Camera-type eye (tissue), 1 donor: ENCODE measurements at places on chromosomes 4 and X. TPM values are rescaled to one million over a fixed set of nuclear protein-coding genes. Genes with fewer than 3 reads are reported as not detected.

Gene SULT1B1
- total RNA-seq: 2.5 TPM

Gene CRMP1
- 148 TPM for total RNA-seq

Gene GNRHR
- total RNA-seq: 0.22 TPM

Gene ASB9
- total RNA-seq: 5.3 TPM

Gene MED14
- 56.8 TPM for total RNA-seq

Gene IBSP
- total RNA-seq: not detected

Gene PRR32
- 0.60 TPM for total RNA-seq

Gene FAM53A
- 4.1 TPM for total RNA-seq

Gene CT45A1
- not detected for total RNA-seq

Gene MAGEB17
- not detected for total RNA-seq

Gene SSX3
- not detected for total RNA-seq

Gene MAGEC2
- total RNA-seq: not detected

Gene DMRTC1
- total RNA-seq: 1.2 TPM

Gene POLN
- 4.8 TPM for total RNA-seq

Gene KCND1
- 3.6 TPM for total RNA-seq

Gene GPR119
- total RNA-seq: not detected

Gene TRPC5OS
- total RNA-seq: 0.22 TPM

Gene VBP1
- total RNA-seq: 82.9 TPM
